ENCODE measurements at places on chromosomes 5 and 9.

- no peak for DNase-seq
Measured at GRCh38 chr9:128479262-128479661, 23.5 kb downstream of the ODF2 start.

DNA sequence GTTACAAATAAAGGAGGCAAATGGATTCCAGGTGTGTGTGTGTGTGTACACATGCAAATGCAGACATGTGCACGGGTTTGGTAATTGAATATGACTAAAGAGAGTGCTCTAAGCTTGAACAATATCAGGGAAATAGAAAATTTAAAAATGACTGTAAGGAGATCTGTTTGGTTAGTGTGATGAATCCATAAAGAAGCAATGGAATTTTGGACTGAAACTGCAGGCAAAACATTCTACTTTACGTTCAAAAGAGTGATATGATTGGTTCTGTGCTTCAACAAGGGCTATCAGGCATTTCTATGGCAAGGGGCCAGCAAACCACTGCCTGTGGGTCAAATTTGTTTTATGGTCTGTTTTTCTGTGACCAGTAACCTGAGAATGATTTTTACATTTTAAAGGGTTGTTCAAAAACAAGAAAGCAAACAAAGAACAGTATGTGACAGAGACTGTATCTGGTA is 332.8 kb upstream of the KLF9 start:
- DNase-seq = no peak

DNA sequence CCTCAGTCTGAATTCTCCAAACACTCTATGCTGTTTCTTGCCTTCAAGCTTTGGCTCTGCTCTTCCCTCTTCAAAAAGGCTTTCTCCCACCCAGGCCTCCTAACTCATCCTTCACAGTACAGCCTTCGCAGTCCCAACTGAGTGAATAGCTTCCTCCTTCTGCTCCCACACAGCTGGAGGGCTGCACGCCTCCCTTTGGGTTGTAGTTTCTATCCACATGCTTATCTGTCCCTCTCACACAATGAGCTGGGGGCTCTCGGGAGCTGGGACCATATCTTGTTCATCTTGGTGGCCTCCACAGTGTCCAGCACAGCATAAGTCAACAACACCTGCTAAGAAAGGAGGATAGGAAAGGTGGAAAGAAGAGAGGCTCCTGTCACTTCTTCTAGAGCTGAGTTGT is 69.5 kb upstream of the XPA start:
- no peak for DNase-seq

DNA sequence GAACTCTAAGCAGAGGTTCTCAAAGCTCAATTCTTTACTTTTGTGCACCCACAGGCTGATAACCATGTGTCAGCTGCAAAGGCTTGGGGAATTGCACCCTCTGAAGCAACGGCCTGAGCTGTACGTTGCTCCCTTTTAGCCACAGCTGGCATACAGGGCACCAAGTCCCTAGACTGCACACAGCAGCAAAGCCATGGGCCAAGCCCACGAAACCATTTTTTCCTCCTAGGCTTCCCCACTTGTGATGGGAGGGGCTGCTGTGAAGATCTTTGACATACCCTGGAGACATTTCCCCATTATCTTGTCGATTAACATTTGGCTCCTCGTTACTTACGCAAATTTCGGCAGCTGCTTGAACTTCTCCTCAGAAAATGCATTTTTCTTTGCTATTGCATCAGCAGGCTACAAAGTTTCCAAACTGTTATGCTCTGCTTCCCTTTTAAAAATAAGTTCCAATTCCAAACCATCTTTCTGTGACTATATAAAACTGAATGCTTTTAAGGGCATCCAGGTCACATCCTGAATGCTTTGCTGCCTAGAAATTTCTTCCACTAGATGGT is 23.0 kb downstream of the KIAA0825 start:
- DNase-seq = no peak

DNA sequence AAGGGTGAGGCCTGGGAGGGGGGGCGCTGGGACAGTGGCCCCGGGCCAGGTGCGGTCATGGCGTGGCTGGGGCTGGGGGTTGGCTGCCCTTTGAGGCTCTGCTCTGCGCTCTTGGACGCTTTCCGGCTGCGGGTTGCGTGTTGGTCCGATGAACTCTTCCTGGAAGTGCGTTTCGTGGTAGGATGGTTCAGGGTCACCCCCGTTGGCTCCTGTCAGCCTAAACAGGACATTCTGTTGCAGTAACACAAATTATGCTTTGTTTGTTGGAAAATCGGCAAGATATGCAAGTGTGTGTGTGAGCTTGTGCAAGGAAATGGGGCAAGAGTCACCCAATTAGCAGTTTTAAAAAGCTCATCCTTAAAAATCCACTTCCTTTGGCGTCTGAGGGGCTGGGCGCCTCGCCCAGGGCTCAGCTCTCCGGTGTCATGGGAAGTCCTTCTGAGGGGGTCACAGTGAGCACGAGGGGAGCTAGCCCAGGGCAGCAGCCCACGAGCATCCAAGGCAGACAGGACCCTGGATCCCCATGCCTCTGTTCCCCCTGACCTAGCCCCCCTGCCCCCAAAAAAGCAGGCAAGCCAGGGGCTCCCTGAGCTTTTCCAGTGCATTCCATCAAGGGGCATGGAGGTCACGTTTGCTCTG is 22.2 kb upstream of the RNU6ATAC start:
- no peak for DNase-seq

DNA sequence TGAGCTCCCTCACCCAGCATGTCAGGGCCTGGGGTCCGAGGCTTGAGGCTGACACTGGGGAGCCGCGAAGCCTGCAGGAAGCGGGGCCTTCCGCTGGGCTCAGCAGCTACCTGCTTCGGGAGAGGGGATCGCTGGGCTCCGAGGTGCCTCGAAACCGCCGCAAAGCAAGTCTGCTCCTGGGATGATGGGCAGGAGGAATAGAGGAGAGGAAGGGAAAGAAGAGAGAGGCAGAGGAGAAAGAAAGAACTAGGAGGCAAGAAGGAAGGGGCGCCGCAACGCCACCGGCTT is 1.5 kb upstream of the PRDM12 start:
- no peak for DNase-seq

DNA sequence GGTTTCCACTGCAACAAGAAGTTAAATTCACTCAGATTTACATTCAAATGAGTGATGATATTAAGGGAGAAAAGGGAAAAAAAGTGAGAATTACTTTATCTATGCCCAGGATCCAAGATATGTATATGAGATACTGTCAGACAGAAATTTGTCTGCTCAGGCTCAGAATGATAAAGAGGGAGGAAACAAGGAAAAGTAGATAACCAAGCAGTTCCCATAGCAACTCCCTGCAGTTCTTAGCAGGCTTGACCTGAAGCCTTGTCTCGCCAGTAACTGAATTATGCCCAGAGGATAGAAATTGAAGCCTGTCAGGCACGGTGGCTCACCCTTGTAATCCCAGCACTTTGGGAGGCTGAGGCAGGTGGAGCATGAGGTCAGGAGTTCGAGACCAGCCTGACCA is 304.4 kb downstream of the TLE1 start:
- no peak for DNase-seq

DNA sequence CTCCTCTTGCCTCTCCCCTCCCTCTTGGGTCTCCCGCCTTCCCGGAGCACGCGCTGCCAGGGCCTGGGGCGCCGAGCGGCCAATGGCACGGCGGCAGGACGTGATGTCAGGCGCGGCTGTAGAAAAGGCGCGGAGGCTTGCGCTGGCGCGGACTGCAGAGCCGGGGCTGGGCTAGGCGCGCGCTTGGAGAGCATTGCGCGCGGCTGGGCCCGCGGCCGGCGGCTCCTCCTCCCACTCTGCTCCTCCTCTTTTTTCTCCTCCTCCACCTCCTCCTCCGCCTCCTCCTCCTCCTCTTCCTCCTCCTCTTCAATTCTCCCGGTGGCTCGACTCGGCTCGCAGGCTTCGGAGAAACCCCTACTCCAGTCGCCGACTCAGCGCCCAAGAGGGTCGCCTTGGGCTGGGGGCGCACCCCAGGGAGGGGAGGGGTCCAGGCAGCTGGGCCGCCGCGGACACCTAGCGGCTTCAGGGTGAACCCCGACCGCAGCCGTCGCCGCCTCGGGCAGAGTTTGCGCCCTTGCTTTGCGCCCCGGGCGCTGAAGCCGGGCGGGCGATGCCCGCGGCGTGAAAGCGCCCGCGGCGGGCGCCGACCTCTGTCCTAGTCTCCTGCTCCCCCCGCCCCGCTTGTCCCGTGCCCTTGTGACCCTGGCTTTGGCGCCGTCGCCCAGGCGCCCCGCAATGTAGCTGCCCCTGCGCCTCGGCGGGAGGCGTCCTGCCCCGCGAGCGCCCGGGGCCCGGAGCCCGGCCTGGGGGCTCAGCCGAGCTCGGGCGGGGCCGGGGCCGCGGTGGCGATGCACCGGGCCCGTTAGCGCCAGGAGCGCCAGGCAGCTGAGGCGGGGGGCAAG is at the start of gene LHX2:
Gene LHX2 (plus strand): TSS at position 309 of the 842 bp plus-strand sequence. CDS start 581 bp downstream, outside the sequence.
- peak; percentile 87 for DNase-seq

DNA sequence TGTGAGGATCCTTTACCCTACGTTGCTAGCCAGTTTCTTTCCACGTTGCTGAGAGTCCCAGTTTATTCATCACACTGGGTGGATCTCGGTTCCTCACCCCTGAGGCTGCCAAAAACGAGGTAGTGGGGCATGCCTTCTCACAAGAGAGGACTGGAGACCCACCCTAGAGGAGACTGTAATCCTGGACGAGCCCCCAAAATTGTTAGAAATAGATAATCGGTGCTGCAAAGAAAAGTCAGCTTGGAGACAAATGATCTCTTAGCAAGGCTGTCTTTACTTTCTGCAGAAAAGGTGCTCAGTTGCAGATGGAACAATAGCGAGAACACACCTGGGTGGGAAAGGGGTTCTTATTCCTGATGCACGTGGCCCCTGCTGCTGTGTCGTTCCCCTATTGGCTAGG is 101.8 kb downstream of the TMEM167A start:
- no peak for DNase-seq

- DNase-seq = no peak
Measured at GRCh38 chr9:5863092-5863746, 27.5 kb upstream of the MLANA start.

DNA sequence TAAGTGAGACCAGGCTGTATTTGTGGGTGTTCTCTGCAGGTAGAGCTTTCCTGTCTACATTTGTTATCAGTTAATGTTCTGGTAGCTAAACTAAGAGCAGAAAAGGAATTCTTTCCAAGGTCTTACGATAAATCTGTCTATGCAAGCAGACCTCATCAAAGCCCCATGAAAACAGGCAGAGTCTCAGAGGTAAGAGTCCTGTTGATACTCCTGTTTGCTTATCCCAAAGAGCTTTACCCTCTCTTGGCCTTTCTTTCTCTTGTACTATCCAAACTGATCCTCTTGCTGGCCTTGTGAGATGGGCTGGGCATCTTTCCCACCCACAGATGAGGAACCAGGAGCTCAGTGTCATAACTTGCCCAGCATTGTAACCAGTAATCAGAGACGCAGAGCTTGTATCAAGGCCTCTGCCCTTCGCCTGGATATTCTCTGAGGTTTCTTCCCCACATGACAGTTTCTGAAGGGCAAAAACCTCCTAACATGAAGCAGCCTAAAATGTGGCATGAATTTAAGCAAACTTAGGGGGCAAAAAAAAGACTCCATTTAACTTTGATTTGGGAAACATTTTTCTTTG is 33.5 kb downstream of the PRKACG start:
- DNase-seq = no peak

- no peak for DNase-seq
Measured at GRCh38 chr5:142881076-142881783, 111.1 kb downstream of the ARHGAP26 start.

- DNase-seq = no peak
Measured at GRCh38 chr9:77125665-77126064, 51.7 kb upstream of the VPS13A start.

DNA sequence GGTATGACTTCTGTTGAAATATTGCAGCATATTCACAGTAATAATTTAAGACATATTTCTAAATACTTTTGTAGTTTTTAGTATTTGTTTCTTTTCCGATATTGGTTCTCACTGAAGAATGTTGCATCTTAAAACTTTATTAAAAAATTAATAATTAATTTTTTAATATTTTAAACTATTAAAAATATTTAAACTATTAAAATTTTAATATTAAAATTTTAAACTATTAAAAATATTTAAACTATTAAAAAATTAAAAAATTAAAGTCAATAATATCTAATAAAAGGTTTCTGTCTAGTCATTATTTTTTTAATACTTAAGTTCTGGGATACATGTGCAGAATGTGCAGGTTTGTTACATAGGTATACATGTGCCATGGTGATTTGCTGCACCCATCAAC is 149.3 kb upstream of the CCNH start:
- no peak for DNase-seq

- no peak for DNase-seq
Measured at GRCh38 chr9:84858364-84858763, 188.8 kb downstream of the NTRK2 start.

DNA sequence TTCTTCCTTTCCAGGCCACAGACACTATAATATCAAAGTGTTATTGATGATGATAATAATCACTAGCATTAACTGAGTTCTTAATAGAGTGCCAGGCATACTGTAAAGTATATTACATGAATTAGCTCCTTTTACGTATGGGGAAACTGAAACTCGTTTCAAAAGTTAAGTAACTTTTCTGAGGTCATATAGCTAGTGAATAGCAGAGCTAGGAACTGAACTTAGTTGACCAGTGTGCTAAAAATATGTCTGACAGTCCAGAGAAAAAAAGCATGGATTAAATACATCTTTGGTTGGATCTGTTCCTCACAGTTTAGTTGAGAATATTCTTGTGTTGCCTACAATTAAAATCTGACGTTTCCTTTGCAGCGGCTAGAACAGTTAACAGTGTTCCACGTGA is 18.4 kb upstream of the CATSPER3 start:
- no peak for DNase-seq

DNA sequence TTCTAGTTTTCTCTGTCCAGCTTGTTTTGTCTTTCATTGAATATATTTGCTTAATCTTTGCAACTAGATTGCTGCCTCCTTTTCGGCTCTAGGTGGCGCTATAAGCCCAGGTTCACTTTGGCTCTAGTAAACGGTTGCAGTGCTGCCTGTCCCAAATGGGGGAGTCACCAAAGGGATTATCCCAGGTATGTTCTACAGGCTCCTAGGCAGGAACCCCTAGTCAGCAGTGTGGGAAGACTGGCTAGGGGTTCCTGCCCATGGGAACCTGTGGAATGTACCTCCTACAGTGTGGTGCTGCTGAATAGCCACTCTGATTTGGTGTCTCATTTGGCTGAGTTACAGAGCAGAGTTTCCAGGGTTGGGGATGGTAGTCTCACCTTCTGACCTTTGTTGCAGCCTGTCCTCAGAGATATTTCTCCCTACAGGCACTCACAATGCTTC is 85.2 kb downstream of the ARSB start:
- peak; percentile 22 for DNase-seq

DNA sequence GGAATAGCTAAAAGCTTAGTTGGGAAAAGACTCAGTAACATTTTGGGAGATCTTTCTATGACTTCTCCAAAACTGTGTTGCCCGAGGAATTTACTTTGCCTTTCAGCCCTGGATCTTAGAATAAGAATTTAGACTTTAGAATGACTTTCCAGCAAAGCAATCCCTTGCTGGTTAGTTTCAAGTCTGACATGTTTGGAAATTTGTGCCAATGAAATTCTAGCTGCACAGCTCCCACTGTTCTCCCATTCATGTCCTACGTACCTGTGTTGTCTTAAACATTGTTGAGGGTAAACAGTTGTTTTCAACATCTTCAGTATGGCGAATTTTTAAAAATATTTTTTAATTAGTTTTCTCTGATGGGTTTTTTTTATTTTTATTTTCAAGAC is 111.4 kb downstream of the CCDC192 start:
- no peak for DNase-seq

Data from D721Med (cell line).